ENCODE measurements at places on chromosomes 1 and 21.

- no peak for DNase-seq
These were observed 652 bp downstream of the ARL8A start for GRCh38 chr1:202143768-202144401.

GRCh38 chr1:72003092-72003491 lies 279.2 kb downstream of the NEGR1 start:
- no peak for DNase-seq

DNA sequence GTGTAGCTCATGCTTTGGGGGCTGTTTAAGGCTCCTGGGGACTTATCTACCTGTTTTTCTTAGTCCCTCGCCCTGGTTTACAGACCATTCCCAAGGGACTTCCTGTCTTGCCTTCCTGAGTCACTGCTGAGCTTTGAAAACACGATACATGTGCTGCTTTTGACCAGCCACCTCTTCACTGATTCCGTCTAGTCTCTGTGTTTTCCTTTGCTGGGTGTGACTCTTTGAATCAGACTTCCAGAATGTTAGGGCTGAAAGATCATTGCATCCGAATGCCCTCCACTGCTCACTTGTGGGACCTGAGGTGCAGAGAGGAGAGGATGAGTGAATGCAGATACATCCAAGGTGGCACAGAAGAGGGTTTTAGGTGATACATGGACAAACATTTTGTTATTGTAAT lies 35.4 kb upstream of the CITED4 start:
- DNase-seq: no peak

GRCh38 chr1:36910886-36911540 lies 123.3 kb downstream of the GRIK3 start:
- DNase-seq: no peak

DNA sequence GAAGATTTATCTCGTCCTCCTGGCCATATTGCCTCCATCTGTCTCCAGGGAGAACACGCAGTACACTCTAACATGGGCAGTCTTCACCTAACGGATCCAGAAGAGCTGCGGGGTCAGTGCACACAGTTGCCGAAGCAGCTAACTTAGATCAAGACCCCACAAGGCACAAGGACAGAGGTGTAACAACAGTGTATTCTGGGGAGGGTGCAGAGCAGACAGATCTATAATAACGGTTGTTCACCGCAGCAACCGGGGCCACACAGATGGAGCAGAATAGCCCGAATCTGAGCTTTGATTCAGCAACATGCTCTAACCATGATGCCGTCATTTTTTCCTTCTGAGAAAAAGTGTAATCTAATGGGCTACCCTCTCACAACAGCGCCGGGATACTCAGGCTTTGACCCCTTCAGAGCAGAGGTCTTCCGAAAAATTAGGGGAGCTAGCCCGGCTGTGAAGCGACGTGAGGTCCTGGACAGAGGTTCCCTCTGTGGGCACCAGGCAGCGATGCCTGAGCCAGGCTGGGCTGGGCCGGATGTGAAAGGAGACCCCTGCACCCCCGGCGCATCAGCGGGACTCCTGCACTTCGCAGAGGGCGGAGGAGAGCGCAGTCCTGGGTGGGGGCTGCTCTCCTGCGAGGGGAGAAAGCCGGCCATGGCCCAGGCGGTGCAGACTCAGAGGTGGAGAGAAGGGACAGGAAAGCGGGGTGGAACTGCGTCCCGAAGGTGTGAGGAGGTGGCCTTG lies 57.5 kb downstream of the BCL9 start:
- no peak for DNase-seq

- DNase-seq: no peak
These were observed 5.2 kb upstream of the ZNF678 start for GRCh38 chr1:227557962-227558725.

GRCh38 chr1:246860401-246860800 lies 71.3 kb downstream of the AHCTF1 start:
- DNase-seq: no peak

Measured in stimulated activated CD8-positive, alpha-beta memory T cell treated with anti-CD3 and anti-CD28 coated beads, Interleukin-7, amount 100 ng/mL, for 24 hours (primary cell).